ENCODE measurements at places on chromosomes 12 and 14.

- DNase-seq, result no peak
These were observed 151.9 kb downstream of the ACSS3 start for GRCh38 chr12:81229759-81230158.

DNA sequence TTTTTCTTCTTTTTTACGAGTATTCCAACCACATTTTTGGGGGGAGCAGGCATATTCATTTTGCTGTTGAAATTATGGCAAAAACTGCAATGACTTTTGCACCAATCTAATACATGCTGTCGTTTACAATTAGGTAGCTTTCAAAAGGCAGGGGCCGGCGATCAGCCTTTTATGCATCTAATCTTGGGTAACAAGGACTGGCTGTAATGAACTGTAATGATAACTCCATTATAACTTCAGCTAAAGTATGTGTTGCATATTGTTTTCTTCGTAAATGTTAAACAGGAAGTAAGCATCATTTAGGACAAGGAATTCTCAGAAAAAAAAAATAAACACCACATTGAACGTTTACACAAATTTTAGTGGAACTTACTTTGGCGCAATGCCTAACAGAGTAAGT, 30.3 kb upstream of the KLRF1 start:
- DNase-seq, result no peak

DNA sequence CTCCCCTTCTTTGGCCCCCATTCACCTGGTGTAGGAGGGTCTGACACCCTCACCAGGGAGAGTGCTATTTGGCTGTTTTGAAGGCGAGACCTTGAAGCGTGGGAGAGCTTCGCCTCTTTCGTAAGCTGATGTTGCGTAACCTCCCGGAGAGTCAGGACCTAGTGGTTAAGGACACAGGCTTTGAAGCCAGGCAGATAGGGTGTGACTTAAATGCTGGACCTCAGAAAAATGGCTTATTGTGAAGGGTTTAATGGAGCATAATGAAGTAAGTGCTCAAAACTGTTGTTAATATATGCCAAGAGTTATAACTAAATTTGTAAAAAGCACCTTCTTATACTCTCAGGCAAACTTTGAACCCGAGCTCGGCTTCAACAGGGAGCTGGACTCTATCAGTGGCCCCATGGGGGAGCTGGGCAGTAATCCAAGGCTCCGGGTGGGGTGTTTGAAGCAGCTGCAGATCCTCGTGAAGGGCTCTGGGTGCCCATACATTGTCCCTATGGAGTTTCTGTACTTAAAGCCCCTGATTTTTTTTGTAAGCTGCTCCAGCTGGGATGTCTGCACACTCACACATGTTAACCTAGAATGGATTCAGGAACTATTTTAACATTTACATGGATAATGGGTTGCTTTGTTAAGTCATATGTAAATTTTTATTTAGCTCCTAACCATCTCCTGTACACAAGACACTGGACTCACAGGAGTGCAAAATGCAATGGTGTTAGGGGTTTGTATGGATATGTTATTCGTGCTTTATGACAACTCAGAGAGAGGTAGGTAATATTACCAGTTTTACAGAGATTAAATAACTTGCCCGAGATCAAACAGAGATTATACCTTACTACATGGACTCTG, 26.0 kb downstream of the PPFIBP1 start:
- DNase-seq, result no peak

GRCh38 chr12:67761566-67761965, 113.0 kb downstream of the DYRK2 start:
- no peak for DNase-seq

DNA sequence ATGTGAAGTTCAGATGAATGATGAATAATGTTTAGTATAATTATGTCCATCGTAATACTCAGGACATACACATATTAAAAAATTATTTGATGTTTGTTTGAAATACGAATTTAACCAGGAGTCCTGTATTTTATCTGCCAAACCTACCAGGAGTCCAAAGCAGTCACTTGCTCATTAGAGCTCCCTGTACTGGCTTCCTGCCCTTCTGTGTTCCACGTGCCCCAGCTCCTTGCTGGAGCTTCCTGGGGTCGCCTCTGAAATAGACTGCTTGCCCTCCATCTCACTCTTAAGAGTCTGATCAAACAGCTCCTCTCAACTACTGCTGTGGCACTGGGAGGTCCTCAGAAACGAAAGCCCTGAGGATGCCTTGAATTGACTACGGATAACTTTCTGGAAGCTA, 87.3 kb upstream of the DHRS4 start:
- no peak for DNase-seq

GRCh38 chr12:39427360-39427808, 15.5 kb downstream of the KIF21A start:
- no peak for DNase-seq

- DNase-seq, result no peak
These were observed 16.2 kb upstream of the STON2 start for GRCh38 chr14:81416194-81416952.

DNA sequence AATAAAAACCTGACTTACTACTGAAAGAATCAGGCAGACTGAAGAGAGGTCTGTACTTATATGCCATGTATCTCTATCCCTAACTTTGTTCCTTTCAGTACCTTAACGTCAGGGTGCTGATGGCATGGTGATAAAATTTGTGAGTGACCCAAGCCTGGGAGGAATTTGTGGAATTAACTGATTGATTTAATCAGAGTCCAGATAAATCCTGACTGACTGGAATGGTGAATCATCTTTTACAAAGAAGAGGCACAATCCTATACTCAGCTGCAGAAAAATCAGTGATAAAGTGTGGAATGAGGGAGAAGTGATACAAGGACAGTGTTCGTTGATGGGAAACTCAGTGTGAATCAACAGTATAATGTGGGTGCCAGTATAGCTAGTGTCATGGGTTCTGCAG, 3.7 kb downstream of the TDG start:
- no peak for DNase-seq
